ENCODE measurements at places on chromosomes 2 and 18.

GRCh38 chr2:60439219-60439974 lies 114.1 kb downstream of the BCL11A start:
- H3K4me3 ChIP-seq = no peak overlapping the region
- peaks cover 64% of the 10 kb centered on the region for H3K4me1 ChIP-seq
- DNase-seq = peak; percentile 39
- H3K27ac ChIP-seq = no peak overlapping the region

DNA sequence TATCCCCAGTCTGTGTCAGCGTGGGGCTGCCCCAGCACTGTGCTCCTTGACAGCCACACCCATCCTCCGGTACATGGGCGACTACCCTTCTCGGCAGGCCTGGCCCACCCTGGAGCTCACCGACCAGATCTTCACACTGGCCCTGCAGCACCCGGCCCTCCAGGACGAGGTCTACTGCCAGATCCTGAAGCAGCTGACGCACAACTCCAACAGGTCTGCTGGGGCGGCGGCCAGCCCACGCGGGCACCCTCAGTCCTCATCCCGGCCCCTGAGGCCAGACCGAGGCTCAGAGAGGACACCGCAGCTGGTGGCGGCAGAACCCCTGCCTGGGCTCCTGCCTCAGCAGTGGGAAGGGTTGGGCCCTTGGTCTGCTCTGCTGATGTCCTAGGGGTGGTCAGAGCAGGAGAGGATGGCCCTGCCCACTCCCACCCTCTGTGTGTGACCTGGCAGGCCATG lies 14.4 kb upstream of the GPR17 start:
- no peaks in the 10 kb centered on the region for H3K4me1 ChIP-seq
- no peaks in the 10 kb centered on the region for H3K36me3 ChIP-seq
- no peak for DNase-seq
- H3K27ac ChIP-seq = no peak overlapping the region
- H3K27me3 ChIP-seq = no peaks in the 10 kb centered on the region
- no peak overlapping the region for H3K4me3 ChIP-seq

GRCh38 chr18:3967359-3968180 lies 487.5 kb downstream of the DLGAP1 start:
- no peak overlapping the region for H3K27ac ChIP-seq
- H3K4me1 ChIP-seq = peaks cover 42% of the 10 kb centered on the region
- no peaks in the 10 kb centered on the region for H3K36me3 ChIP-seq
- DNase-seq = no peak
- H3K27me3 ChIP-seq = peaks cover 6% of the 10 kb centered on the region

GRCh38 chr18:9866627-9867026 lies 19.1 kb upstream of the TXNDC2 start:
- H3K4me3 ChIP-seq = no peak overlapping the region
- no peak for DNase-seq
- H3K4me1 ChIP-seq = peaks cover 37% of the 10 kb centered on the region
- peaks cover 3% of the 10 kb centered on the region for H3K27me3 ChIP-seq
- no peak overlapping the region for H3K27ac ChIP-seq
- peaks cover 12% of the 10 kb centered on the region for H3K36me3 ChIP-seq

GRCh38 chr2:36618381-36618780 lies 20.4 kb upstream of the FEZ2 start:
- no peak overlapping the region for H3K27ac ChIP-seq
- peaks cover 2% of the 10 kb centered on the region for H3K27me3 ChIP-seq
- H3K36me3 ChIP-seq = no peaks in the 10 kb centered on the region
- peak; percentile 64 for DNase-seq

DNA sequence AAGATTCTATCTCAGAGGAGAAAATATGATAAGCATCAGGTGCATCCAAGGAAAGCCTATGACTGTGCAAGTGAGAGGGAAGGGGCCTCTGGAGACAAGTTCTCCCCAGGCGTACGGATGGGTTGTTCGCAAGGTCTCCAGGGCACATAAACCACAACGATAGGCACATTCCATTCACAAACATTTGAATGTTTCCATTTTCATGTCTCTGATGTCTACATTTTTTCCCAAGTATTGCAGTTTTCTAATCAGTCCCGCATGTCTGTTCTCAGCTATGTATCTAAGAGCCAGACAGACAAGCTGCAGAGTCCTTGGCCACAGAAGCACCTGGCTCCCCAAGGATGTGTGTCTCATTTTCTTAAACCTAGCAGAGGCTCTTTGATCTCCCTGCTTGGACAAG lies 28.0 kb downstream of the OSR1 start:
- H3K4me1 ChIP-seq = peaks cover 4% of the 10 kb centered on the region
- no peaks in the 10 kb centered on the region for H3K36me3 ChIP-seq
- no peak for DNase-seq
- H3K27ac ChIP-seq = no peak overlapping the region

GRCh38 chr2:86069091-86069685 lies 36.5 kb downstream of the POLR1A start:
- H3K27me3 ChIP-seq = no peaks in the 10 kb centered on the region
- peaks cover 19% of the 10 kb centered on the region for H3K4me1 ChIP-seq
- H3K36me3 ChIP-seq = peaks cover 72% of the 10 kb centered on the region
- no peak overlapping the region for H3K4me3 ChIP-seq
- H3K27ac ChIP-seq = no peak overlapping the region

GRCh38 chr2:127415593-127416505 lies 2.4 kb upstream of the PROC start:
- peak; percentile 86 for DNase-seq
- H3K27me3 ChIP-seq = peaks cover 43% of the 10 kb centered on the region
- H3K36me3 ChIP-seq = peaks cover 7% of the 10 kb centered on the region
- H3K27ac ChIP-seq = no peak overlapping the region

- H3K4me3 ChIP-seq = no peak overlapping the region
- no peaks in the 10 kb centered on the region for H3K27me3 ChIP-seq
- H3K36me3 ChIP-seq = no peaks in the 10 kb centered on the region
- peaks cover 44% of the 10 kb centered on the region for H3K4me1 ChIP-seq
- H3K27ac ChIP-seq = peak overlapping the region; percentile 43
- no peak for DNase-seq
Observed at GRCh38 chr2:175805442-175806124, 196.5 kb downstream of the LNPK start.

- peaks cover 58% of the 10 kb centered on the region for H3K4me1 ChIP-seq
- peak overlapping the region; percentile 10 for H3K27ac ChIP-seq
- peak overlapping the region; percentile 7 for H3K4me3 ChIP-seq
- peaks cover 2% of the 10 kb centered on the region for H3K27me3 ChIP-seq
Observed at GRCh38 chr18:44742718-44743311, 62.1 kb downstream of the SETBP1 start.

DNA sequence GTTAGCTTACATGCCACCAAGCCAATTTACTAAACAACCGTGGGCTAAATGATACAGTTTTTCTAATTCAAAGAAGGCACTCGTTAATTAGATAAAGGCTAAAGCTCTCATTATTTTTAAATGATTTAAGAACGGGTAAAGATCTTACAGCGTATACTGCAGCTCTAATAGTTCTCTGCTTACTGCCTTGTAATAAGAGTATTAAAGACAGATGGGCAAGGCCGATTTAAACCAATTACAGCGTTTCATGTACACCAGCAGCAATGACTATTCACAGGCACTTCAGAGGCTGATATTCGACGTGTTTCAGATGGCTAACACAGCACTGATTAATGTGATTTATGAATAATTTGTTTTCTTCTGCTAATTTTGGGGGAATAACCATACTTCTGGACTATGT lies 259.3 kb downstream of the ZNF407 start:
- no peak overlapping the region for H3K4me3 ChIP-seq
- peaks cover 37% of the 10 kb centered on the region for H3K4me1 ChIP-seq
- DNase-seq = no peak

DNA sequence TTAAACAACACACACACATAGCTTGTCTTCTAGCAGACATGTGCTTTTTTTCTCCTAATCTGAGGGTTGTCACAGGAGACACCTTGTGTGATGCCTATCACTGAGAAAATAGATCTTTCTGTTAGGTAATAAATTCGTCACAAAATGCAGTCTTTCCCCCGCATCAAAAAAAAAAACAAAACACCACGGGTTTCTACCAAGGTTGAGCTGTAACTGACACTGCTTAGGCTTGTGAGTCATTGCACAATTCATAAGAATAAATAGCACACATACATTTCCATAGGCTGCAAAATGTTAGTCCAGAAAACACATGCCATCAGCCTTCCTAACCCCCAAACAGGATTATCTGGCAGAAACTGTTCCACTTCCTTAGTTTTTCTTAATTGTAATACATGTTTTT lies 6.5 kb downstream of the TMEM163 start:
- no peak overlapping the region for H3K27ac ChIP-seq
- no peak overlapping the region for H3K4me3 ChIP-seq
- no peak for DNase-seq
- H3K27me3 ChIP-seq = peaks cover 59% of the 10 kb centered on the region
- peaks cover 16% of the 10 kb centered on the region for H3K4me1 ChIP-seq
- H3K36me3 ChIP-seq = no peaks in the 10 kb centered on the region

- peaks cover 5% of the 10 kb centered on the region for H3K36me3 ChIP-seq
- no peaks in the 10 kb centered on the region for H3K27me3 ChIP-seq
- DNase-seq = no peak
- no peak overlapping the region for H3K4me3 ChIP-seq
Observed at GRCh38 chr2:64542071-64543007, 18.2 kb downstream of the AFTPH start.

- H3K4me1 ChIP-seq = peaks cover 9% of the 10 kb centered on the region
- H3K27ac ChIP-seq = no peak overlapping the region
- H3K36me3 ChIP-seq = peaks cover 20% of the 10 kb centered on the region
- H3K4me3 ChIP-seq = no peak overlapping the region
- H3K27me3 ChIP-seq = no peaks in the 10 kb centered on the region
Observed at GRCh38 chr2:234457421-234457820, 39.5 kb downstream of the ARL4C start.

GRCh38 chr2:126750506-126750905 lies 94.5 kb downstream of the GYPC start:
- H3K27ac ChIP-seq = no peak overlapping the region
- no peak overlapping the region for H3K4me3 ChIP-seq
- H3K27me3 ChIP-seq = peaks cover 11% of the 10 kb centered on the region
- no peaks in the 10 kb centered on the region for H3K36me3 ChIP-seq

GRCh38 chr18:58762781-58763171 lies 91.5 kb downstream of the MALT1 start:
- H3K36me3 ChIP-seq = no peaks in the 10 kb centered on the region
- H3K4me1 ChIP-seq = peaks cover 33% of the 10 kb centered on the region
- H3K27ac ChIP-seq = peak overlapping the region; percentile 78
- H3K27me3 ChIP-seq = peaks cover 43% of the 10 kb centered on the region

- no peak overlapping the region for H3K27ac ChIP-seq
- H3K36me3 ChIP-seq = peaks cover 5% of the 10 kb centered on the region
- no peaks in the 10 kb centered on the region for H3K27me3 ChIP-seq
- no peak for DNase-seq
- H3K4me3 ChIP-seq = no peak overlapping the region
- peaks cover 6% of the 10 kb centered on the region for H3K4me1 ChIP-seq
Observed at GRCh38 chr18:39259736-39260135, 1694.1 kb upstream of the CELF4 start.

DNA sequence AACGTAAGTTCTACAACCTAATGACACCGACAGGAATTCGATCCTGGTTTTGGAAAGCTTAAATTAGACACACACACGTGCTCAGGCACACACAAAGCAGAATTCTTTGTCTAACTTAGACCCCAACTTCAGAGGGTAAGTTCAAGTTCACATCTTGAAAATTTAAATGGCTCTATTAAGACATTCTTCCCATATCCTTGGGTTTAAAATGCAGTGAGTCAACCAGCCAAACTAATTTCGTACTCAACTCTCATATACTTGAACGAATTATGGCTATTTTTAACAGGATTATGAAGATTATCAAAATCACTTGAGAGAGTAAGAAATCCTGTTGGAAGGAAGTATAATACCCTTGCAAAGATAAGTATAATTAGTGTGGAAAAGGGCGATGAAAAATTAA lies 53.2 kb upstream of the ARL4C start:
- H3K36me3 ChIP-seq = peaks cover 5% of the 10 kb centered on the region
- H3K4me3 ChIP-seq = no peak overlapping the region
- DNase-seq = no peak
- peaks cover 32% of the 10 kb centered on the region for H3K4me1 ChIP-seq

- H3K27me3 ChIP-seq = peaks cover 97% of the 10 kb centered on the region
- H3K4me3 ChIP-seq = peak overlapping the region; percentile 67
Observed at GRCh38 chr2:156322051-156322685, 10.4 kb downstream of the NR4A2 start.

GRCh38 chr18:46660957-46661749 lies 4.1 kb upstream of the LOXHD1 start:
- H3K27ac ChIP-seq = no peak overlapping the region
- peaks cover 21% of the 10 kb centered on the region for H3K4me1 ChIP-seq
- peaks cover 22% of the 10 kb centered on the region for H3K27me3 ChIP-seq

DNA sequence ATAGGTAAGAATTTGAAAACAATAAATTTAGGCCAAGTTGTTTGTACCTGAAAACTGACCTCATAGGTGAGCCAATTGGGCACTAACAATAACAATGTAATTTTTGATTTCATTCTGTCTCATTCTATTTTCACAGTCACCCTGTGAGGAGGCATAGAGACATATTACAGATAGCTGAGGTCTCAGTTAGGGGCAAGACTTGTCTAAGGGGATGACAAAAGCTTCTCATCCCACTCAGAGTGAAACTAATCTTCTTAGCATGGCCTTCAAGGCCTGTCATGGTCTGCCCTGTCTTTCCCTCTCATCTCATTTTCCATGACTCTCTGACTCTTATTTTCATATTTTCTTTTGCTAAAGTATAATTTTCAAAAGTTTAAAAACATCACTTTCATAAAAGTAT lies 562.0 kb upstream of the TNP1 start:
- peaks cover 21% of the 10 kb centered on the region for H3K36me3 ChIP-seq
- H3K4me1 ChIP-seq = peaks cover 14% of the 10 kb centered on the region
- no peaks in the 10 kb centered on the region for H3K27me3 ChIP-seq
- H3K4me3 ChIP-seq = no peak overlapping the region

DNA sequence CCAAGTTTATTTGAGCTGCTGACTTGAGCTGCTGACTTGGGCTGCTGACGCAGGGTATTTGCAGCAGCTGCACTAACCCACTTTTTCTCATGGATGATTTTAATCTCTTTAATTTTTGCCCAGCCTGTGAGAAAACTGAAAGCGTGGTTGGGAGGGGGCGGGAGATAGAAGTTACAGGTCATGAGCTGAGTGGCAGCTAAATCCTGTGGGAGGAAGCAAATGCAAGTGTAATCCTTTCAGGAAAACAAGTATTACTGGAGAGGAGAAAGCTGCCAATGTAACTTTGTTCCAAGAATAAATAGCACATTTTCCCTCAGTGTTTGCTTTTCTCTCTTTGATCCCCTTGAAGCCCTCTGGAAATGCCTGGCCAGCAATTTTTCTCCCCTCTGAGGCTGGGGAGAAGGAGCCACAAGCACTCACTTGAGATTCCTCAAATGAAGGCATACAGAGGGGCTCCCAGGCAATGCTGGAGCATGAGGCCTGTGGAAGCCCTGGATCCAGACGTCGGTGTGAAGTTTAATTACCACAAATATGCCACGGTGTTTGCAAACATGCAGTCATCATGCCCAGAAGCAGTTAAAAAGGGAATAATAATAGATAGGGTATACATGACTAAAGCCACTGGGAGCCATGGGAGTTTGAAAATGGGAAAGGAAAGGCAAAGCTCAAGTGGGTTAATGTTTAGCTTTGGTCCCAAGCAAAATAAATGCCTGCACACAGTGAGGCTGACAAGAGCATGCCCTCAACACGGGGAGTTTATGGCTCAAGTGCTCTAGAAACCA lies 10.4 kb upstream of the EVA1A start:
- DNase-seq = no peak
- no peak overlapping the region for H3K4me3 ChIP-seq
- H3K36me3 ChIP-seq = no peaks in the 10 kb centered on the region
- peaks cover 38% of the 10 kb centered on the region for H3K4me1 ChIP-seq

- peak; percentile 38 for DNase-seq
- H3K4me1 ChIP-seq = no peaks in the 10 kb centered on the region
- H3K27me3 ChIP-seq = peaks cover 14% of the 10 kb centered on the region
- H3K27ac ChIP-seq = peak overlapping the region; percentile 29
- H3K36me3 ChIP-seq = no peaks in the 10 kb centered on the region
Observed at GRCh38 chr2:41782306-41783158, 265.3 kb upstream of the PKDCC start.

- peaks cover 84% of the 10 kb centered on the region for H3K4me1 ChIP-seq
- H3K27me3 ChIP-seq = peaks cover 30% of the 10 kb centered on the region
- H3K4me3 ChIP-seq = no peak overlapping the region
Observed at GRCh38 chr2:218015586-218016521, 13.1 kb upstream of the TNS1 start.

Measured in nephron progenitor cell (in vitro differentiated cells).